Stimulated activated CD4-positive, alpha-beta T cell treated with anti-CD3 and anti-CD28 coated beads, Interleukin-1b, Interleukin-23, amount 100 ng/mL, for 4 hours (primary cell): ENCODE measurements at places on chromosomes 12 and 14.

DNA sequence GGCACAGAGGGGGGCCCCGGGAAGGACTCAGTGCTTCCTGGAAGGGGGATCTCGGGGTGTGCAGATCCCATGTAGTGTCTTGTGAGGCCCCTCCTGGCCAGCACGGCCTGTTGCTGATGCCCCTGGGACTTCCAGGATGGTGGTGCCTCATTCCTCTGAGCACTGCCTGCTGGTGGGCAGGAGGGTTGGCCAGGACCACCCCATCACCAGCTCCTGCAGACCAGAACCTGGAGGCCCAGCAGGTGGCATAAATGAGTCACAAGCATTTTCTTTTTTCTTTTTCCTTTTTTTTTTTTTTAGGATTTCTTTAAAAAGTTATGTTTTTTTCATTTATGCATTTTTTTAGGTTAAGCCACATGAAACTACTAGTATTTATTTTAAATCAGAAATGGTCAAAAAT, 8.0 kb downstream of the MMP17 start:
- DNase-seq: no peak

- no peak for DNase-seq
These were observed 10.9 kb upstream of the TESC start for GRCh38 chr12:117109943-117110635.

- DNase-seq: no peak
These were observed 5.3 kb upstream of the PPP1R1A start for GRCh38 chr12:54593725-54594124.

GRCh38 chr12:10810068-10810467, at the start of gene TAS2R9:
TSS of gene TAS2R9 (minus strand) at chr12:10810168. CDS start at chr12:10810075, 93 bp downstream.
- DNase-seq: no peak

- DNase-seq: no peak
These were observed 450.0 kb downstream of the FOXG1 start for GRCh38 chr14:29216268-29217232.

DNA sequence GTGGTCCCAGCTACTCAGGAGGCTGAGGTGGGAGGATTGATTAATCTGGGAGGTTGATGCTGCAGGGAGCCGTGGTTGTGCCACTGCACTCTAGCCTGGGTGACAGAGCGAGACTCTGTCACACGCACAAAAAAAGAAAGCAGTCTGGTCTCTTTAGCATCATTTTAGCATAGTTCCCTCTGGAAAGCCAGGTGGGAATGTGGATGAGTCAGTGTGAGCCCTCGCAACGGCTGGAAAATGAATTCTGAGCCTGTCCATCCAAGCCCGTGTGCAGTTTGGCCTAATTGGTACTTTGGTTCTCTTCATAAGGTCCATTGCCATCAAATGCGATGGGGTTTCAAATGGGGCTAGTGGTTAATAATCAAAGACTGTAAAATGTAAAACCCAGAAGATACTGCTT, 2.4 kb downstream of the MYL2 start:
- DNase-seq: no peak

DNA sequence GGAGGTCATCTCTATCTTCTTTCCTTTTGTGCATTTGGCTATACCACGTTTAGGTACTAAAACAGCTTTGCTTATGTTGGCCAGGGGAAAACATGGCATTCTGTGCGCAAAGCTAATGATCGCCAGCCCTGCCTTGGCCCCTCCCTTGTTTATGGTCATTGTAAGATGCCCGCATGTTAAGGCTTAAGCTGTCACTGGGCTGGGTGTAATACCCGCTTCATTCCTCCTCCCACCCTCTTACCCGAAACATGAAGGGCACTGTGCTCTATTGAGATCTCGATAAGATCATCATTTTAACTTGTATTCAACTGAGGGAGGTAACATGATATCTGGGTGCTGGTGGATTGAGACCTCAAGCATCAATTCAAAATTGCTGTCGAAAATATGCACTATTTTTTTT, 34.7 kb downstream of the BRI3BP start:
- no peak for DNase-seq
